ENCODE measurements at places on chromosomes 7 and 10.

GRCh38 chr7:95213148-95213547 lies 111.2 kb downstream of the PON1 start:
- DNase-seq = no peak

- DNase-seq = peak; percentile 10
Observed at GRCh38 chr7:28078036-28078901, 102.3 kb downstream of the JAZF1 start.

DNA sequence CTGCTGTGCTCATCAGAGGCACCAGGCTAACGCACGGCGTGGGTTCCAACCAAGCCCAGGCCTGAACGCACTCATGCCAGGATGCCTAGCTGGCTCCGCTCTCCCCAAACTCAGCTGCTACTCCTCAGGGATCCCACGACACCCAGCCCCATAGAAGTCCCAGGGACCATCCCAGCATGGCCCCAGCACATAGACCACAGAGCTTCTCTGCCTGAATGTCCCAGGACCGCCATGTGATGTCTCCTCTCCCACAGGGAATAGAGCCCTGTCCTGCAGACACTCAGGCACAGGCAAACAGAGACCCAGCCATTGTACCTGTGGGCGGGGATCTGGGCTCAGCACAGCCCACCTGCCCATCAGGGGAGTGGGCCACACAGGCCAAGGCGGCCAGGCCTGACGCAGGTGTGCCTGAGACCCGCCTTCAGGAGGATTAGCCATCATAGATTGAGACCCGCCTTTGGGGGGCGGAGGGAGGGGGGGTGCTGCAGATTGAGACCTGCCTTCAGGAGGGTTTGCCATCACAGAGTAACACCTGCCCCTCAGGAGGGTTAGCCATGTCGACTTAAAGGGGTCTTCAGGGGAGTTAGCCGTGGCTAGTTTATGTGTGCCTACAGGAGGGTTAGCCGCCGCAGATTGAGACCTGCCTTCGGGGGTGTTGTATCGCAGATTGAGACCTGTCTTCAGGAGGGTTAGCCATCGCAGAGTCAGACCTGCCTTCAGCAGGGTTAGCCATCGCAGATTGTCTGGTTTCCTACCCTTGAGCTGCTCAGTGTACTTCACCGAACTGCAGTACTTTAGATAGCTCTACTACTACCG lies 29.0 kb downstream of the RASGEF1A start:
- no peak for DNase-seq

DNA sequence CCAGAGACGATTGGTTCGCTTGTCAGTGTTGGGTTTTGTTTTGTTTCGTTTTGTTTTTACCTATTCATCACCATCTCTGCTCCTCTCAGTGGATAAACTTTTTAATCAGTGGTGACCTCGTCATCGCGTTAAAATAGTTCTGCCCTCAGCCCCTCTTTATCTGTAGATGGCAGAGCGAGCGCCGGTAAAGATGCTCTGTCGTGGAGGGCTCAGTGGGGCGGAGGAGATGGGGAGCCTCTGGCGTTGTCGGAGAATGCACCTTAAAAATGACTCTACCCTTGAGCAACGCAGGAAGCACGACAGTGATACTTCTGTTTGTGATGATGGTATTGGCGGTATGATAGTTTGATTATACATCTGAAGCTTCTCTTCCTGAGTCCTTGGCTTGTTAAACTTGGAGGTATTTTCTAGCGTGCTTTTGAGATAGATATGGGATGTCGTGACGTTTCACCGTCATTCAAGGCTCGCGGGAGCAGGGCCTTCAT lies 554 bp downstream of the CSGALNACT2 start:
- peak; percentile 29 for DNase-seq

- no peak for DNase-seq
Observed at GRCh38 chr10:3835770-3836169, 50.8 kb upstream of the KLF6 start.

- DNase-seq = no peak
Observed at GRCh38 chr10:126179637-126180036, 208.6 kb downstream of the ADAM12 start.

Data from stimulated activated CD4-positive, alpha-beta T cell treated with anti-CD3 and anti-CD28 coated beads, TNF-alpha, amount 100 ng/mL, for 1 hour (primary cell).